Germinal center (tissue), 1 donor: ENCODE measurements at places on chromosomes 16 and 17.
A peak's percentile ranks its signal among the peaks of the same experiment; 100 is the strongest.

DNA sequence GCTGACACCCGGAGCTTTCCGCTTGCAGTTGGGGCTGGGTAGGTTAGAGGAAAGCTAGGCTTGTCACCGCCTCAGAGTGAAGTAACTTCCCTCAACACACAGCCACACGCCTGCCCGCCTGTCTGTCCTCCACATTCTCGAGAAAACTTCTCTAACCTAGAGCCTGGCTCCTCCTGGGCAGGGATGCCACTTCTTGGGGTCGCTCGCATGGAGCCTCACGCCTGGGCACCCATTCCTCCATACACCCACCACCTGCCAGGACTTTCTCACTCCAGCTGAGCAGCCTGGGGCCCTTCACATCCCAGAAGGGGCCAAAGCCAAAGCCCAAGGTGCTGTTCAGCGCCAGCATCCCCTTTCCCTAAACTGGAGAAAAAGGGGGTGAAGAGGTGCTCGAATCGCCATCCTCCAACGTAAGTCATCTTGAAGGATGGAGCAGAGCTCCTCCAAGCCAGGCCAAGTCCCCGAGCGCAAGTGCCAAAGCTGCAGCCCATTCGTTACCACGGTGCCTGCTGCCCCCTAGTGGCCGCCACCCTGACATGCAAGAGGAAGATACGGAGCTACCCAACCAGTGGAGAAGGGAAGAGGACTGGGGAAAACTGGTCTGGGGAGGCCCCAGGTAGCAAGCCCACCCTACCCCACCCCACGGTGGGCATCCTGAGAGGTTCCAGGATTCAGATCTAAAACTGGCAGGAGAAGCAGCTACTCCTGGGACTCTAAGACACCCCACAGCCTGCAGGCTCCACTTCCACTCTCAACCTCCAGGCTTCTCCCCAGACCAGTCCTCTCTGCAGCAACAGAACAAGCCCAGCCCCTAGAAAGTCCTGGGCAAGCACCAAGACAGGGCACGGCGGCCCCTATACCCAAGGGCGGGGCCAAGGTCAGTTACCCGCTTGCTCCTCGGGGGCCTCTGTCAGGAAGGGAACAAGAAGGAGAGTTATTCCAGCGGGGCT is 63.1 kb downstream of the MYO18A start:
- DNase-seq = peak; percentile 68

DNA sequence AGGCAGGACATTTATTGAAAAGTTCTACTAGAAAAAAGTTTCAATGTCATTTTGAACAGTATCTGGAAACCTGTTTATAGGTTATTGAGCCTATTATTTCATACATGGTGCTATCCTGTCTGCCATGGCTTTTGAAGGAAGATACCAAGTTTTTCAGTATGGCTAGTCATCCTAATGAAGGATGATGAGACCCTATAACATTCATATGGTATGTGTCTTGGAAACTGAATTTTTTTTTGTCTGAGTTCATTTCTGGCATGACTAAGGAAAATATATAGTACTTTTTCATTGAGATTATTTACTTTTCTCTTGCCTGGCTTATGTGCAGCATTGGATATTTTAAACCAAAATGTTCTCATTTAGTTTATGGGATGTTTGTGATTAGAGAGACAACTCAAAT is 30.2 kb downstream of the CLTC start:
- DNase-seq = no peak

DNA sequence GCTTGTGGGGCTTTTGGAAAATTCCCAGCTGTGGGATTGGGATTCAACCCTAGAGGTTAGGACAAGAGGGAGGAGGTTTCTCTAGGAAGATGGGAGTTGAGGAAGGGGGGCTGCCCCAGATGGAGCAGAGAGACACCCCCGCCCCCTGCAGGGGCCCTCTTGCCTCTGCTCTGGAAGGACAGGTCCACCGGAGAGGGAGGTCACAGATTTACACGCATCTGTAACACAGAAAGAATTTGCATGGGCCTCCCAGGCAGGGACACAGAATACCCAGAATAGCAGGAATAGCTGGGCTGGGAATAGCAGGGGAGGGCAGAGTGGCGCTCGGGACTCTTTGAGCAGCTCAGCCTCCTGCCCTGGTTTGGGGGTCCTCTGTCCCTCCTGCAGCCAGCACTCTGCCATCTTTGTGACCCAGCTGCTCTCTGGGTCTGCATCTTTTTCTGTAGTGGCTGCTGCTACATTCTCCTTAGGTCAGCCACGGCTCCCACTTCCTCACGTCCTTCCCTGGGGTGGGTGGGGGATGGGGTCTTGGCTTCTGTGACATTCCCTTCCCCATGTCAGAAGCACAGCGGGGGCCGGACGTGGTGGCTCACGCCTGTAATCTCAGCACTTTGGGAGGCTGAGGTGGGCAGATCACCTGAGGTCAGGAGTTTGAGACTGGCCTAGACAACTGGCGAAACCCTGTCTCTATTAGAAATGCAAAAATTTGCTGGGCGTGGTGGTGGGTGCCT is 33.9 kb upstream of the PLLP start:
- DNase-seq = no peak

DNA sequence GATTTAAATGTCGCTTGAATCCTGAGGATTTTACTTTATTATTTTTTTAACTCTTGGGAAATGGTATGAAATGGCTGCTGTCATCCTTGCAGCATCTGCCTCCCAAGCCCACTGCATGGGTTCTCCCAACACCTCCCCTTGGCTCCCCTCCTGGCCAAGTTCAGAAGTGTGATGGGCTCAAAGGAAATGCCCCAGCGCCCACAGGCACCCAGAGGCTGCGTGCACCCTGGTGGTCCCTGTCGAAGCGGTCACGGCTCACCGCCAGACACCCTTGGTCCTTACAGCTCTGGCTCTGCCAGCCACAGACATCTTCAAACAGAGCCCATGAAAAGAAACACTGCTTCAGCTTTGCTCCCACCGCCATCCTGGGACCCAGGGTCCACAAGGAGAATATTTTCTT is 334.7 kb downstream of the SOX9 start:
- DNase-seq = no peak

- DNase-seq = peak; percentile 50
These were observed 1.5 kb downstream of the CASKIN1 start for GRCh38 chr16:2194852-2195321.

DNA sequence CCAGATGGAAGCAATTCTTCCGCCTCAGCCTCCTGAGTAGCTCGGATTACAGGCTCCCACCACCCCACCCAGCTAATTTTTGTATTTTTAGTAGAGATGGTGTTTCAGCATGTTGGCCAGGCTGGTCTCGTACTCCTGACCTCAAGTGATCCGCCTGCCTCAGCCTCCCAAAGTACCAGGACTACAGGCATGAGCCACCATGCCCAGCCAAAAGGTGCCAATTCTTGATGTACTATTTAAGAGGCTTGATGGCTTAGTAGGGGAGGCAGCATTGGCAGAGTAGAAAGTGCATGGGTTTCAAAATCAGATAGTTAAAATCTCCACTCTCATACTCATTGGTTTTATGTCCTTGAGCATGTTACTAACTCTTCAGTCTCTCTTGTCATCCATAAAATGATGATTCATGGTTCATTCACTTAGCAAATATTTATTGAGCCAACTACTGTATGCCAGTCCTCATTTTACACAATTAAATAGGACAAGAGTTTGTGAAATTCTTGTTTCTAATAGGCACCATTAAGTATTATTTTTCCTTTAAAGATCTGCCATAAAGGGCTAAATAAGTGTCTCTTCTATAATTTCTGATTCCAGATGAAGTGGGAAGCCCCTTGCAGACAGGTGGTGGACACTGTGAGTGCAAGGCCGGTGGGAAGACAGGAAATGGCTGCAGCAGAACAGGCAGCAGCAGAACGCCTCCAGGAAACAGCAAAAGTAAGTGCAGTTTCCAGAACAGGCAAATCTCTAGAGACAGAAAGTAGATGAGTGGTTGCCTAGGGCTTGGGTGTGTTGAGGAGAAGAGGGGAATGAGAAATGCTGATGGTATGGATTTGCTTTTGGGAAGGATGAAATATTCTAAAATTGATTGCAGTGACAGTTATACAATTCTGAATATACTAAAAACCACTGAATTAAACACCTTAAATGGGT is 8.2 kb upstream of the RPL27 start:
- DNase-seq = no peak

DNA sequence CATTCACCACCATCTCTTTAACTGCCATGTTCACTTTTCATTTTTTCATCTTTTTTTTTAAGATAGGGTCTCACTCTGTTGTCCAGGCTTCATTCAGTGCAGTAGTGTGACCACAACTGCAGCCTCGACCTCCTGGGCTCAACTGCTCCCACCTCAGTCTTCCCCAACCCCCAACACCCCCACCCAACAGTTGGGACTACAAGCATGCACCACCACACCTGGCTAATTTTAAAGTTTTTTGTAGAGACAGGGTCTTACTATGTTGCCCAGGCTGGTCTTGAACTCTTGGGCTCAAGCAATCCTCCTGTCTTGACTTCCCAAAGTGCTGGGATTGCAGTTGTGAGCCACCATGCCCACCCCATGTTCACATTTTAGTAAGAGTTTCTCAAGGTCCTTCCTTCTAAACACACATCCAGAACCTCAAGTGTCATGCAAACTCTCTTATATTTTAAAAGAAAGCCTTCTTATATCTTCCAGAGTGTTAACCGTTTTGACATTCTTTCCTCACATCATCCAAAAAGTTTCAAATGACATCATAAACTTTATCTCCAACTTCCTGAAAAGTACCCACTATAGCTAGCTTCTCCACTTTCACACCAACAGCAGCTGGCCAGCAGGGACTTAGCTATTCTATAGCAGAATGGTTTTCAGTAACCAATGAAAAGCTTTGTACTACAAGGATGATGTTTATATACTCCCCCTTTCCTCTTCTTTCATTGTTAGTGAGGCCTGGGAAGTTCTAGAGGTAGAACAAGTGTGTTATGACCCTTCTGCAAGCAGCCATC is 49.3 kb downstream of the TRAF4 start:
- no peak for DNase-seq

GRCh38 chr17:39623356-39623950 is 3.3 kb upstream of the PPP1R1B start:
- DNase-seq = peak; percentile 87

DNA sequence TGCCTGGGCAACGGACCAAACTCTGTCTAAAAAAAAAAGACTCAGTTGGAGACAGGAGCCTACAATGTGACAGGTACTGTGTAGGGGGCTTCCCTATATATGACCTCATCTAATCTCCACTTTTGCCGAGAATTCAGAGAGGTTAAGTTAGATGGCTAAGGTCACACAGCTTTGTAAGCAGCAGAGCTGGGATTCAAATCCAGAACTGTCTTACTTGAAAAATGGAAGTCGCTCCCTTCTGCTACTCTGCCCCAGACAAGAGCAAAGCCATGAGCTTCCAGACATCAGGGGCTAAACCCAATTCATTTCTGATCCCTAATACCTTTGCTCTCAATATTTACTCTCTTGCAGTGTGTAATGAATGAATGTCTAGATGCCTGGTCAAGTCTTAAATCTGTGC is 41.5 kb upstream of the ABCC12 start:
- DNase-seq = no peak

DNA sequence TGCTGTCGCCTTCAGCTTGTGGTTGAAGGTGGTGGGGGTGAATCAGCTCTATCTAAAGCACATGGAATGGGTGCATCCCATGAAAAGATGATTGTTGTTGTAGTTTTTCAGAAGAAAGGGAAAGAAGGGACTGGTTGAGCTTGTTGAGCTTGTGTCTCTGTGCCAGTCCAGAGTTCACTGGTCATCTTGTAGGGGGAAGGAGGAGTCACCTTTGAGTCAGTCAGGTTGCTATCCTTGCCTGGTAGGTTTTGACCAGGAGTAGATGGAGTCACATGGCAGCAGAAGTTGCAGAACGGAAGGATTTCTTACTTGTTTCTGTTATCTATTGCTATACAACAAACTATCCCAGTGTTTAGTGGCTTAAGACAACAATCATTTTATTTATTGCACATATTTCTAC is 73.3 kb downstream of the PLCG2 start:
- no peak for DNase-seq

- DNase-seq = no peak
These were observed 37.8 kb downstream of the KLHDC4 start for GRCh38 chr16:87728026-87728425.

- DNase-seq = no peak
These were observed 13.2 kb upstream of the SCNN1B start for GRCh38 chr16:23288726-23289512.
